ENCODE measurements at places on chromosomes 6 and 20. TPM values are rescaled to one million over a fixed set of nuclear protein-coding genes. Genes with fewer than 3 reads are reported as not detected.

TMEM217 gene
- total RNA-seq = 4.6 TPM

GRCh38 chr6:75171986-75172385, 33.9 kb downstream of the COL12A1 start:
- H3K27me3 ChIP-seq = no peaks in the 10 kb centered on the region
- DNase-seq = no peak
- peaks cover 36% of the 10 kb centered on the region for H3K4me1 ChIP-seq
- H3K36me3 ChIP-seq = peaks cover 99% of the 10 kb centered on the region
- H3K27ac ChIP-seq = no peak overlapping the region

RAD21L1 gene
- total RNA-seq = not detected

DLL1 gene
- total RNA-seq = 0.86 TPM

XKR7 gene
- total RNA-seq = not detected

TRAPPC3L gene
- not detected for total RNA-seq

- no peaks in the 10 kb centered on the region for H3K4me1 ChIP-seq
- H3K36me3 ChIP-seq = peaks cover 32% of the 10 kb centered on the region
- DNase-seq = peak; percentile 4
- no peak overlapping the region for H3K4me3 ChIP-seq
- H3K27ac ChIP-seq = no peak overlapping the region
Measured at GRCh38 chr6:134984821-134985220, 34.9 kb upstream of the ALDH8A1 start.

- peaks cover 27% of the 10 kb centered on the region for H3K4me1 ChIP-seq
- DNase-seq = peak; percentile 50
- H3K36me3 ChIP-seq = no peaks in the 10 kb centered on the region
- H3K27ac ChIP-seq = no peak overlapping the region
Measured at GRCh38 chr6:169274781-169275180, 21.1 kb upstream of the THBS2 start.

DNA sequence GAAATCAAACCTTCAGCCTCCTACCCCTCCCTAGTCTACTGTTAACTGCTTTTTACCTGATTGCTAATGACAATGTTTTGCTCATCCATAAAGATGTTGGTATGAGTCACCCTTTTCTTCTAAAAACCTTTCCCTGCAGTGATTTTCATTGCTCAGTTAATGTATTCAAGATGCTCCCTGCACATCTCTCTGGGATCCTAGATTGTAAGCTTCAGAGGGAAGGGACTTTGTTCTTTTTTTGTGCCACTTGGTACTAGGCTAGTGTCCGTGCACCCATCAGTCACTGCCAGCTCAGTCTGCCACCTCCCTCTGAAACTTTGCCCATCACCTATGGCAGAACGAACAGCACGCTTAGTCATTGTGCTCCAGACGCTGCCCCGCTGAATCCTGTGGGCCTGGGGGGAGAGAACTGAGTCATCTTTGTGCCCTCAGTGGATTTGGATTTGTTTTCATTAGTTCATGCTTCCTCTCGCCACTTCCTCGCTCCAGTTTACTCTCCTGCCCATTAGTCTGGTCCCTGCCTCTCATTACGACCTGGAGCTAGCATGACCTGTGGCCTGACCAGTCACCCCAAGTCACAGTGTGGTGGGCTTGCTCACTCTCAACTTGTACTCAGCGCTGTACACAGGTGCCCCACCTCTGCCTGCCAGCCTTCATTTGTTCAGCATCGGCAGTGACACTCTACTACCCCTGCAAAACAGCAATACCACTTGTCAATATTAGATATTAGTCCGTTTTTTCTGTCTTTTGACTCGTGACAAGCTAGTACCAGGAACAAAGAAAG, 78.0 kb upstream of the TMEM181 start:
- no peaks in the 10 kb centered on the region for H3K36me3 ChIP-seq
- H3K27me3 ChIP-seq = no peaks in the 10 kb centered on the region
- peaks cover 19% of the 10 kb centered on the region for H3K4me1 ChIP-seq

TNXB gene
- total RNA-seq = 23.5 TPM

MYCT1 gene
- under 0.01 TPM for total RNA-seq
